CMK (cell line): ENCODE measurements at places on chromosomes 3 and 15.

GRCh38 chr3:84772841-84773240 is 185.9 kb upstream of the CADM2 start:
- no peak for DNase-seq

DNA sequence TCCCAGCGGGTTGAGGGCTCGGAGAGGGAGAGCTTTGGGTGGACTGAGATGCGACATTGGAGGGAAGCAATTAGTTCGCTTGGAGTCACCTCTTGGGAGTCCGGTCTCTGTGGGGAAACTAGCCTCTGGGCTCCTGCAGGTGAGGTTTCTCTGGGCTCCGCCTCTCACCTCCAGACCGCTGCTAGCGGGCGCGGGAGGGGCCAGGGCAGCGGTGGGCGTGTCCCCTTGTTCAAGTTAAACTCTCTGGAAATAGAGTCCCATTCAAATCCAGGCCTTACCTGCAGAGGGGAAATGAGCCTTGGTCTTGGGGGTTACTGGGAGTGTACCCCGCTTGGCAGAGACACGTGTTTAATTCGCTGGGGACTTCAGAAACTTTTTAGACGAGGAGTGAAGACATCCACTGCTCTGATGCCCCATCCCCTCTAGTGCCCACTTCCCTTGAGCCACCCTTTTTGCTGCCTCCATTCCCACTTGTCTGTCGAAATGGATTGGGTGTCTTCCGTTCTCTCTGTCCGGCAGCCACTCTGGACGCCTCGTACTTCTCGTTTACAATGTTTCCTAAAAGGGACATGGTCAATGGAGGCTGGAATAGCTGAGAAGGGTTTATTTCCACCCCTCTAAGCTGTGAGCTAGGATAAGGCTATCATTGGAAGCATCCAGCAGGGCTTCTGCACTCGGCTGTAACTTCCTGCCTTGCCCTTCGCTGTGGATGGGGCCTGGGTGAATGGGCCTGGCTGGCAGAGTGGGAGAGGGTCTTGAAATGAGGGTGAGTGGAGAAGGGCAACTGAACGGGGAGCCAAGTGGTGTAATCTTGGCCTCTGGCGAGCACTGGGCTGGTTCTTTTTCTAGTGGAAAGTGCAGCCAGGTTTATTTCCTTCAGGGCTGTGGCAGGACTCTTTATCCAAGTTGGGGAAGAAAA is 1.1 kb downstream of the MITF start:
- DNase-seq: no peak

DNA sequence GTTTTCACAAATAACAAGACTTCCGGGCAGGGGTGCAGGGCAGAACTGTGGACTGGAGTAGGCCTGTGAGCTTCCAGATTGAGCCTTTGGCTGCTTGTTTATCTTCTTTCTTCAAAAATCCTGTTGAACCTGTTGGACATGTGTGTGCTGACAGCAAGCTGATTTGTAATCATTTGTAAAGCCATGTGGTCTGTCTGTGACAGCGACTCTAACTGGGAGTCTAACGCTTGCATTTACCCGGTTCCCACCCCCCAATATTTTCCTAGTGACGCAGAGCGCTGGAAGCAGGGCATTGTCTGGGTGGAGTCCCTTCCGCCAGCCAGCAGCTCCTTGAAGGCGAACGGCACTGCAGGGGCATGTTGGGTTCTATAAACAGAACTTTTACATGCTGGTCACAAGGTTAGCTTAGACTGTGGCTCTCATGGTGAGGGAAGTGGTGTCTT is 85.7 kb upstream of the MYZAP start:
- DNase-seq: no peak

- no peak for DNase-seq
Observed at GRCh38 chr3:157116017-157116416, 43.9 kb downstream of the CCNL1 start.

- no peak for DNase-seq
Observed at GRCh38 chr3:111517801-111518200, 24.2 kb upstream of the CD96 start.

DNA sequence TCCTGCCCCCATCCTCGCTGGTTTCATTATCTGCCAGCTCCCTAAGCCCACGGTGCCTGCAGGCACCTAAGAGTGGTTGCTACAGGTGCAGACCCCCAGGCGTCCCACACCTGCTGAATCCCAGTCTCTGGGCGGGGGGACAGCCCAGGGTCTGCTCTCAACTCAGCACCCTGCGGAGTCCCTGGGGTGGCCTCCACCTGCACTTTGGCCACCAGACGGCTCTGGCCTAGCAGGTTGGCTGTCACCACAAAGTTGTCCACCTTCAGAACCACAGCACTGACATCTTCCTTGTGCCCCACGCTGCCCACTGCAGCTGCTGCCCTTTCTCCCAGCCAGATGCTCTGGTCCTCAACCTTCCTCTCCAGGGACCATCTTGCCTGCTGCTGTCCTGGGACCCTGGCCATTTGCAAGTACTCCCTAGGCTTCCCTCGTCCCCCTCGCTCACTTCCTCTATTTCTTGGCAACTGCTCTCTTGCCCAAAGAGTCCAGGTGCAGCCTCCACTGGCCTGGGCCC is 34.9 kb upstream of the SNRPA1 start:
- DNase-seq: no peak

DNA sequence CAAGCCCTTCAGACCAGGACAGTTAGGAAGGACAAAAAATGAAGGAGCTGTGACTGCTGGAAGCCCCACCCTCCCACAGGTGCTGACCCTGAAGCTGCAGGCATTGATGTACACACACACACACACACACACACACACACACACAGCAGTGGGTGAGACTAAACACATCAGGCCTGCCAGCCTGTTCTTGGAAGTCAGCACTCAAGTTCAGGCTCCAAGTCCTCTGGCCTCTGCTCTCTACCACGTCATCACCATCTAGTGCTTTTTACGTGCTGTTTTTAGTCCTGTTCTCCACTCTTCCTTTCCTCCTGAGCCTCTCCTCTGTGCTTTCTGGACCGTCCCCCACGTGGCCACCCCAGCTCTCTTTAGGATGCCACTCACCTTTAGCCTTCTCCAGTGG is 5.4 kb upstream of the KBTBD12 start:
- no peak for DNase-seq

DNA sequence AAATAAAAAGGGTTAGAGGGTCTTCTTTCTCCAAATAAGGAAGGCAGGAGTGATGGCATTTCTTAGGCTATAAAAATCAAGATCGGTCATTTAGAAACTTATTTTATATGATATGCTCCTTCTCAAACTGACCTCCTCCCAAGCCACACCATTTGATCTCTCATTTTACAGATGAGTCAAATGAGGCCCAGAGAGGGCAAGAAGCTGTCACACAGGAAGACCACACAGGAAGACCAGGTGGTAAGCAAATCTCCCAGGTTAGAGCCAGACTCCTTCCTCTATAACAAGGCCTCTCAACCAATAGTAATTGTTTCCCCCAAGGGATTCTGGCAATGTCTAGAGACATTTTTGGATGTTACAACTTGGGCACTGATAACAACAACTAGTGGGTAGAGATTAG is 13.8 kb downstream of the TLE3 start:
- DNase-seq: no peak

- no peak for DNase-seq
Observed at GRCh38 chr3:126035362-126036050, 48.4 kb downstream of the SLC41A3 start.

GRCh38 chr3:129855832-129856419 is 37.6 kb downstream of the TMCC1 start:
- no peak for DNase-seq

DNA sequence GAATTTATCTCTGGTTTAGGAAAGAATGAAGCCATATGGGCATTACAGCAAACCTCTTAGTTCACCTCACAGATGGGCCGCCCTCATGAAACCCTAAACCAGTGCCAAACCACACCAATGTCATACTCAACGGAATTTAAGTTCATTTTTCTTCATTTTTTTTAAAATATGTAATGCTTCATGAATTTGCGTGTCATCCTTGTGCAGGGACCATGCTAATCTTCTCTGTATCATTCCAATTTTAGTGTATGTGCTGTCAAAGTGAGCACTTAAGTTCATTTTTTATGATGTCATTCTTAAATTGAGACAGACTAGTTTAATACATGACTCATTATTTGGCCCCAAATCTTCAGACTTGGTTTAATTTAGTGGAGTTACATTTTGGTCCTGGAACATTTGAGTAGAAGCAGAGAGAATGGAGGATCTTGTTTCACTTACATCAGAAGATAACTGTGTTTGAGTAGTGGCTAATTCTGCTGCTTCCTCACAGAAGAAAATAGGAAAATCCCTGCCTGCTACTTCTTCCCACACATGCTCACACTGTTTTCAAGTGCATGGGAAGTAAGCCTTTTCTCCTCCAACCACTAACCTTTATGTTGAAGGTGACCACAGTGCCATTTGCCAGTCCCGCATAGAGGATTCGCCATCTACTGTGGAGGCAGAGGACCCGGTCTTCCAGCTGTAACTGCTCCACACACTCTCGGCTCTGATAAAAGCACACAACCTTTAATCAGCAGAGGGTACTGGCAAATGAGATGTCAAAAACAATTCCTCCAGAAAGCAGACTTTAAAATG is 63.3 kb downstream of the ZNF106 start:
- no peak for DNase-seq

- no peak for DNase-seq
Observed at GRCh38 chr3:100526613-100527346, 34.4 kb downstream of the TMEM45A start.

GRCh38 chr3:196966526-196967401 is 1.9 kb downstream of the PIGZ start:
- no peak for DNase-seq

DNA sequence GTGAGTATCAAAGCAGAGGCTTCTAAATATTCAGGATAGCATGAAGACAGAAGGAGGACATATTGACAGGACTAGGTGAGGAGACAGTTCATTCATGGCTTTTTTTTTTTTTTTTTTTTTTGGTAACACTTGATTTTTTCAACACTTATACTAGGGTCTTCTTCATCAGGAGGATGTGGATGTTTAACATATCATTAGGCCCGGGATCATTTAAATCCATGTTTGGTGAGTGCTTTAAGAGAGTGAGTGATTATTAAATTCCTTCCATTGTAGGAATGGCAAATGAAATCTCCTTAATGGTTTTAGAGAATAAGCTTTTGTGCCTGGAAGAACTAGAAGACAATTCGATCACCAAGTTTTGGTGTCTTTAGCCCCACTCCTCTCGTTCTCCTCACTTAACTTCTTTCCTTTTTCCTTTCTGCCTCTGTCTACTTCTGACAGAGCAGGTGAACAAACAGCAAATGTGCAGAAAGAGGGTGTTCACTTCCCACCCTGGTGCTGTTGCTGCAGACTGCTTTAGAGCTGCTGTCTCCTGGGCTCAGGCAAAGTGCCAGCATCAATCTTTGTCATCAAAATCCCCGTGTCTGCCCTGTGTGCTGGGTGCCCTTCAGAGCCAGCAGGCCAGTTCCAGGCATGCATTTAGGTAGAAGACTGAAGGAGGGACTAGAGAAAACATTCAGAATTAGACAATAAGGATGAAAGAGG is 35.6 kb upstream of the RAB11A start:
- no peak for DNase-seq

GRCh38 chr15:93319121-93319814 is 230.3 kb upstream of the RGMA start:
- no peak for DNase-seq

DNA sequence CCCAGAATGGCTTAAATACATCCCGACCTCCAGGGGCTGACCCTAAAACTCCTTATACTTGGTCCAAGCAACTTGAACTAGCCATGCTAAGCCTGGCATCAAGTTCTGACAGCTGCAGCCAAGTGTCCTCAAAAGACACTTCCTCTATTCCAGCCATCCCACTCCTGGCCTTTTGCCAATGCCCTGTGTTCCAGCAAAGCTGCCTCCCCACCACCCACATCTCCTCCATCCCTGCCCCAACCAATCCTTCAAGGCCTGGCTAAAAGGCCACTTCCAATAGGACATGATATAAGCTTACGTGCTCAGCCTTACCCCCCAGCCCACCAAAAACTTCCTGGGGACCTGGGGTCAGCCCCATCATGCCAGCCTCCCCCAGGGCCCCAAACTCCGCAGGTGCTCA is 40.9 kb downstream of the SEMA3G start:
- DNase-seq: no peak

GRCh38 chr3:189911001-189911400 is 209.7 kb downstream of the P3H2 start:
- DNase-seq: no peak

DNA sequence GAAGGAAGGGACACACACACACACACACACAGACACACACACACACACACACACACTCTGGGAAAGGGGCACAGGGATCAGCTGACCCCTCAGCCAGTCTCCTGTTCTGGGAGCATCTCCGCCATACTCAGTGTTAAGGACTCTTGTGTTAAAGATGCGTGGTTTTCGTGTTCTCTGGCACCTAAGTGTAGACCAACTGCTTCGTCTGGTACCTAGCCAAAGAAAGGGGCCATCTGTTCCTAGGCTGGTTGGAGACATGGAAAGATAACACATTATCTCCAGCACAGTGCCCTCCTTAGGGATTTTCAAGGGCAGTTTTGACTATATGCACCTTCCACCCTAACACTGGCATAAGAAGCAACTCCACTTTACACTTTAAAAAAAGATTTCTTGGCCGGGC is 65.1 kb downstream of the EPHB1 start:
- no peak for DNase-seq

DNA sequence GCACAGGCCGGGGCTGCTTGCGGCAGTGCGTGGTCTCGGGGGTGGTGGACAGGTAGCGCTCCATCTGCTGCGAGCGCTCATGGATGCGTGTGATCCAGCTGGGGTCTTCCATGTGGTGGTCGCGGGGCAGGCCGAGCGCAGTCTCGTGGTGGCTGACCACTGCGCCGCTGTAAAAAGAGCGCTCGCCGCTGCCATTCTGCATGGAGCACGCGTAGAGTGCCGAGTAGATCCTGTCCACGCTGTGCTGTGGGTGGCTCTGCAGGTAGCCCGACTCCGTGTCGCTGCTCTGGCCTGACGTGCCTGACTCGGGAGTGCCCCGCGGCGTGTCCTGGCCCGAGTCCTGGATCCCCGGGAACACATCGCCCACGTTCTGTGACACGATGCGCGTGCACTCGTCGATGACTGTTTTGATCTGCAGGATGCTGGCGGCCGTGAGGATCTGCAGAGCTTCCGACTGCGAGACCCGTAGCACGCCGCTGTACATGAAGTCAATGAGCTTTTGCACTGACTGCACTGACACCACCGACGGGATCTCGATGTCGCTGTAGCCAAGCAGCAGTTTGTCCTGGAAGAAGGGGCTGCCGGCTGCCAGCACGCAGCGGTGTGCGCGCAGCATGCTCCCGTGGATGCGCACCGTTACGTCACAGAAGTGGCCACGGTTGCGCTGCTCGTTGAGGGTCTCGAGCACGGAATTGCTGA is 57.4 kb downstream of the TIGIT start:
- DNase-seq: no peak

DNA sequence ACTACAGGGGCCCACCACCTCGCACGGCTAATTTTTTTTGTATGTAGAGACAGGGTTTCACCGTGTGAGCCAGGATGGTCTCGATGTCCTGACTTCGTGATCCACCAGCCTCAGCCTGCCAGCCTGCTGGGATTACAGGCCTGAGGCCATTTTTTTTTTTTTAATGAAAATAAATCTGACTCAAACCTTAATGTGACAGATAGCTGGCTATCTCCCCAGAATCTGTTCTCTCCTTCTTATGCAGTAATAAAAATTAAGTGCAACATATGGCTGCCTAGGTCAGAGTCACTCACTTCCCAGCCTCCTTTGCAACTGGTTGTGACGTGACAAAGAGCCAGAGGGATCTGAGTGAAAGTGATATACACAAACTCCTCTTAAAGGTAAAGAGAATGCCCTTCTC is 53.0 kb downstream of the ZNF148 start:
- no peak for DNase-seq

GRCh38 chr3:12947504-12948369 is 106.4 kb upstream of the RPL32 start:
- no peak for DNase-seq
